ENCODE measurements at places on chromosomes 4 and X.

- no peak for DNase-seq
Observed at GRCh38 chrX:18887177-18887824, 96.6 kb downstream of the PHKA2 start.

DNA sequence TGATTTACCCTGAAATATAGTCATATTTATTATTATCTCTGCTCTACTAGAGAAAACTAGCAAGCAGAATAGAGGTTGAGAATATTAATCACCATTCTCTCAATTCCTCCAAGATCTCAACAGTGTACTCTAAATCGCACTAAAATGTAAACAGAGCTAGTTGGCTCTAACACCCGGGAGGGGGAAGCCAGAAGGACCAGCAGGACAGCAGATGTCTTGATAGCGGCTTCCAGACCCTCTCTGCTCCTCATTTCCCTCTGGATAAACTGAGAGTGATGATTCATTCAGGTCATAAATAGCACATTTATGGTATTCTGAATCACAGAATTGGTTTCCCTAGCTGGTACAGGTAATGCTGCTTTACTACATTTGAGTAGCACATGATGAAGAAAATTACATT, 82.5 kb downstream of the TBC1D9 start:
- DNase-seq: no peak

DNA sequence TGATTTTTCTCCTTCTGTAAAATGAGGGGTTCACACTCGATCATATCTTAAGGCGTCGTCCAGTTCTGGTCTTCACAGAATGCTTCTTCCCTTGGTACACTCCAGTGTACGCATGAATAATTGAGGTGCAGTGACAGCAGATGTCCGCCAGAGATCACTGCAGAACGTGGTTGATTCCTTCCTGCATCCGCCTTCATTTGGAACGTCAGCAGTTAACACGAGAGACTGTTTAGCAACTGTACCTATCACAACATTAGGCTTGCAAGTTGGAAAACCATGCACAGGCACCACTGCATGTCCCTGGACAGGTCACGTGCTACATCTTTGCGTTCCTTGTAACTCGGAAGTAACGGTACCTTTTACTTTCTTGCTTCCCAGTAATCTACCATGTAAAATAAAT, 66.0 kb upstream of the GEMIN8 start:
- peak; percentile 67 for DNase-seq

DNA sequence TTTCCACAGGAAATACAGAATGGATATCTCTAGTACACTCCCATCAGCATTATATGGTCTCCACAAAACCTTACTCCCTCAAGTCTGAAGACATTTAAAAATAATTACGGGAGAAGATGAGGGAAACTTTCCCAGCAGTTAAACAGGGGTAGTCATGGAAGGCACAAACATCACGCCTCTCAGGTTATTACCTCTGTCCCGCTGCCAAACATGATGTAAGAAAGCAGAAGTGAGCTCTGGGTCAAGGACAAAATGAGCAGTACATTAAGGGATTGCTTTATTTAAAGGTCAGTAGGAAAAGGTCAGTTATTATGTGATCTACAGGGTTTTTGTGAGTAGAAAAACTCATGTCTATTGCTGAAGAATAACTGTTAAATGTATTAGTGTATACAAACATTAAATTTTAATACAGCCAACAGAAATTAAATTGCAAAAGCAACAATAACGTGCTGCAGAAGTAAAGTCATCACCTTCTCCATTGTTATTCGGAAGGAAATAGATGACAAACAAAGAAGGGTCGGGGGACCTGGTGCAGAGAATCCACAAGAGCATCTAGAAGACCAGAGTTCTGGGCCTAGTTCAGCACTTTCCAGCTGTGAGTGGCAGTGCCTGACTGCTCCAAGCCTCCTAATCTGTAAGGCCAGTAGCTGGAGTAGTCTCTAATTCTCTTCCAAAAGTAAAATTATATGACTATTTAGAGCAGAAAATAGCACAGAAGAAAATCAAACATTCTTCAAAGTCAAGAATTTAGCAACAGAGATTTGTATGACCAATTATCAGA, 171.2 kb downstream of the PPP3CA start:
- DNase-seq: no peak

GRCh38 chrX:7264399-7264798, 116.4 kb upstream of the PUDP start:
- DNase-seq: no peak

DNA sequence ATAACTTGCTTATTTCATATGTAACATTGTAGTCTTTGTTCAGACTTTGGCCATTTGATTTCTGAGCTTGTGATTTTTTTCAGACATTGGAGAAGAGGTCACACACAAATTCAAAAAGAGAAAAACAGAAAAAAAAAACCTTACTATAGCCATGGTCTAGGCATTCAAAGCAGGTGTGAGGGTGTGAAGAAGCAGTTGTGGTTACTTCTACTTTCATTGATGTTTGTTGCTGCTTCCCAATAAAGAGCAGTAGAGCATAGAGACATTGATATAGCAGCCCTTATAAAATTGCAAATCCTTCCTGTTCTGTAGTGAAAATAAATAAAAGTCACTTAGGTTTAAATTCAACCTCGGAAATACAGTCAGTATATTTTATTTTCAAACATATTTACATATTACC, 671.6 kb downstream of the GRXCR1 start:
- no peak for DNase-seq

DNA sequence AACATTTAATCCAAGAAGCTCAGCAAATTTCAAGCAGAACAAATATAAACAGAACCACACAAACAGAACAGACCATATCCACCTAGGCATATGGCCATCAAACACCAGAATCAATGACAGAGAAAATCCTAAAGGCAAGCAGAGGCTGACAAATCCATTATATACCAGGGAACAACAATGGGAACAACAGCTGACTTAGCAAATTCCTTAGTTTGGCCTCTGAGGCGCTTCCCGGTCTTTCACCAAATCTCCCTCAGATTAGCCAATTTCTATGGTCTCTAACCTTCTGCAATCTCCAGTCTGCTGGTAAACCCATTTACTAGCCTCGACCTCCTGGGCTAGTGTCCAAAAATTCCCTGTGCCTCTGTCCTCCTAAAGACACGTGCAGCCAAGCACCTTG, 59.2 kb downstream of the GPR143 start:
- no peak for DNase-seq

DNA sequence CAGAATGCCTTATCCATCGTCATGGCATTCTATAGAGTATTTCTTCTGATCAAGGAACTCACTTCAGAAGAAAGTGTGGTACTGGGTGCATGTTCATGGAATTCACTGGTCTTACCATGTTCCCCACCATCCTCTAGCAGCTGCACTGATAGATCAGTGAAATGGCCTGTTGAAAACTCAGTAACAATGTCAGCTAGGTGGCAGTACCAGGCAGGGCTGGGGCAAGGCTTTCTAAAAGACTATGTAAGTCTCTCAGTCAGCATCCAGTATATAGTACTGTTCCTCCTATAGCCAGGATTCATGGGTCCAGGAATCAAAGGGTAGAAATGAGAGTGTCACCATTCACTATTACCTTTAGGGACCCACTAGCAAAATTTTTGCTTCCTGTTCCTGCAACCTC, 15.8 kb upstream of the LDB2 start:
- DNase-seq: no peak

DNA sequence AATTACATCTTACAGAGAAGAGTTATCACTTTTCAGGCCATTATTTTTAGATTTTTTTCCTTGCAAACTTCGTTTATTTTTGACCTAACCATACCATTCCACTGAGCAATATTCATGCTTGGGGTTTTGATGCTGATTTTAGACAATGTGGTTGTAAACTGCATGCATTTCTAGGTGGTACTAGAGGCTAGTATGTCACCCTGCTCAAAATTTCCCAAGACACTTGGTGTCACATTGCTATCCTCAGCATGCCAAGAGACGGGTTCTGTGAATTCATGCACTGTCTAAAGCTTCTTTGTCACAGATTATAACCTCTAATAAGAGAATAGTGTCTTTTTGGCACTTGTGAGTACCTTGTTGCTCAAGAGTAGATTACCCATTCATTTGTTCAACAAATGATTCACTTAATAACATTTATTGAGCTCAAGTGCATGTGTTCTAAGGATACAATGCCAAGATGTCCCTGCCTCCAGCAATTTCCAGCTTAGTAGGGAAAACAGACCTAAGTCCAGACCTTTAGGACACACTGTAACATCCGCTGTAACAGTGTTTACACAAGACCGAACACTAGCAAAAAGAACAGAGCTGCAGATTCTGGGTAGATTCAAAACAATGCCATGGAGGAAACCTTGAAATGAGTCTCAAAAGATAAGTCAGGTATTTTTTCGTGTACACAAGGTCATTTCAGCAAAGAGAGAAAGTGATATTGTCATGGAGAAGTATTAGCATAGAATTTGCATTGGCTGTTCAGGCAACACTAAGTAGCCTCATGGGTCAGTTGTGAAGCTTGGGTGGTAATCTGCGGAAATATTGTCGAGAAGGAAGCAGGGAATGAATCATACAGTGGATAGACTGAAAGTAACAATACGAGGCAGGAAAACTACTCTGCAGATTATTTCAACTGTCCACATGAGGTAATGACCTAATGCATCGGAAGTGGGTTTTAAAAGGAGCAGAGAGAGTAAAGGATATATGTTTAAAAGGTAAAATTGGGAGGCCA, 515.1 kb upstream of the ZFP42 start:
- DNase-seq: no peak

GRCh38 chr4:121380776-121381462, at the start of gene QRFPR:
QRFPR (minus strand) TSS chr4:121381018; CDS start chr4:121380647, 371 bp downstream.
- DNase-seq: no peak

- no peak for DNase-seq
Observed at GRCh38 chr4:167897116-167897515, 195.2 kb upstream of the ANXA10 start.

- DNase-seq: no peak
Observed at GRCh38 chr4:62901101-62901500, 1508.1 kb downstream of the TECRL start.

DNA sequence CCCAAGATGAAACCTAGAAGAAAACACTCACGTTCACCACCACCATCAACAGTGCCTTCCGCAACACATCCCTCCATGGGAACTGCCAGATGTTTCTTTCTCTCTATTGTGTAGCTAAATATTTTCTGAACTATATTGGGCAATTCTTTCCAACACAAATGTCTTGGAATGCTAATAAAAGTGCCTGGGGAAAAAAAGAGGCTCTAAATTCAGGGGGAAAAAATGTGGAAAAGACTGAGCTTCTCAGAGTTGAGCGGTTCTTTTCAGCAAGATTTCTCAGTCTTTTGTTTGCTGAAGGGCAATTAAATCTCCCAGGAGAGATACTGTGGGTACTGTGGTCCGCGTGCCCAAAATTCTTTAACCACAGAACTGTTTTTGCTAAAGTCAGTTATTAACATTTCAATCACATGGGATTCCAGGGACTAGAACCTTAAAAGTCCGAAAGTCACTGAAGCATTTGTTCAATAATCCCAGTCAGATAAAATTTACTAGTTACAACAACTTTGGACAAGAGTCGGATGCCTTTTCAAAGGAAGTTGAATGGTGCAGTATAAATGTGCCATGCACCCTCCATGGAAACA, 51.9 kb upstream of the DHRSX start:
- no peak for DNase-seq

DNA sequence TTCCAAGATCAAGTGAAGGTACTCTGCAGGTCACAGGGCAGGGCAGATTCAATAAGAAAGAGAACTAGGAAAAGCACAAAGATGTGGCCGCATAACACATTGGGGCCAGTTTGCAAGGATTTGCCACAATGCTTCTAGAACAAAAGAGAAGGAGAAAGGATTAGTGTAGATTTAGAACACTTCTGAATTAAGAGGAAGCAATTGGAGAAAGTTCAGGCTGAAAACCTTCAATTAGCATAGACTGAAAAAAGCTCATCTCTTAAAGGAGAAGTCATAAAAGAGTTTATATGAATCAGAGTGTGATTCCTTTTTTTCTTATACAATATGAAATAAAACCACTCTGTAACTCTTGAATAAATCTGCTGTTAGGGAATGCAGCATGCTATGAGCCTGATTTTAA, 215.6 kb upstream of the FAT1 start:
- no peak for DNase-seq

- DNase-seq: no peak
Observed at GRCh38 chrX:51598899-51599298, 19.8 kb downstream of the CENPVL3 start.

GRCh38 chr4:100898844-100899243, 381.0 kb upstream of the EMCN start:
- no peak for DNase-seq

DNA sequence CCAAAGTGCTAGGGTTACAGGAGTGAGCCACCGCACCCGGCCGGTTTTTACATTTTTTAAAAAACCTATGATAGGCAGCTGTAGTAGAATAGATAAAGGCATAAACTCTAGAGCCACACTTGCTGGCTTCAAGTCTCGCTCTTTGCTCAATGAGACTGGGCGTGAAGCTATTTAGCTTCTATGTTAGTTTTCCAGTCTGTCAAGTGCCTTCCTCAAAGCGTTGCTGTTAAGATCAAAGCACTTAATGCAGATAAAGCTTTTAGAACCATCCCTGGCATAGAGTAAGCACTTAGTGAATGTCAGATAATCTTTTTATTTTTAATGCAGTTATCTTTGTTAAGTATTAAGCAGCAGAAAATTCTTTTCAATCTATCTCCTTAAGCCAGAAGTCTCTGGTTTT, 42.0 kb upstream of the BMPR1B start:
- no peak for DNase-seq

- peak; percentile 4 for DNase-seq
Observed at GRCh38 chr4:33160126-33160525, 2440.0 kb downstream of the PCDH7 start.

DNA sequence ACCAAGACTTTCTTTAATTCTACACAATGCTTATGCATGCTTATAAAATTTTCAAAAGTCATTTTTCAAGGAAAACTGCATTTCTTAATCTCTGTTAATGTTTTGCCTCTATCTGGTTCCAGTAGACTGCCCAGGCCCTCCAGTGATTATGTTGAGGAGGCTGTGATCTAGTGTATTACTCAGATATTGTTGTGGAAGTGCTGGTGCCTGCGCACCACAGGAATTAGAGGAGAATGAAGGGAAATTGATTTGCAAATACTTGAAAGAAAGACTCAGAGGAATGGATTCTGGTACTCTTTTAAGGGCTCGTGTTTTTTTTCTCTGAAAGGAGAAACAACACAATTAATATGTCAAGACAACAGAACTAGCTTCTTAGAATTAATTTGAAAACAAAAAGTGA, 1015.1 kb downstream of the RPA4 start:
- DNase-seq: no peak

GRCh38 chr4:112515198-112516065, 548 bp downstream of the NEUROG2 start:
- peak; percentile 11 for DNase-seq

DNA sequence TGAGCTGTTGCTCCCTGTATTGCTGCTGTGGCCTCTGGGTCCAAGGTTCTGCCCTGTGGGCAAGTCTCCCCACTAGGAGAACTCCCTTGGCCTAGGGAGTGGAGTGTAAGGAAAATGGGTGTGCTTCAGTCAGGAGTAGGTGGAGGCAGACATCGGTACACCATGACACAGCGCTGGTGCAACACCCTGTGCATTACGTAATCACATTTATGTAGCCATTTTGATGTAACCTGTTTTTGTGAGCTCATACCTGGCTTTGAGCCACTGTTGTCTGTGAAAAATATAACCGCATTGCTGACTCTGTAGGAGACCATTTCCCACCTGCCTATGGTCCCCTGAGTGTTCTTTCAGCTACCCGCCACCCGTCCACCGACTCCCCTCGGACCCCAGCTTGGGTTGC, 700.5 kb upstream of the AGA start:
- no peak for DNase-seq

All from Jurkat, Clone E6-1 (cell line).